Activated CD8-positive, alpha-beta memory T cell treated with anti-CD3 and anti-CD28 coated beads for 4 hours (primary cell): ENCODE measurements at places on chromosomes 12 and 14.

- DNase-seq = no peak
Measured at GRCh38 chr14:89613260-89614008, 196.4 kb upstream of the FOXN3 start.

DNA sequence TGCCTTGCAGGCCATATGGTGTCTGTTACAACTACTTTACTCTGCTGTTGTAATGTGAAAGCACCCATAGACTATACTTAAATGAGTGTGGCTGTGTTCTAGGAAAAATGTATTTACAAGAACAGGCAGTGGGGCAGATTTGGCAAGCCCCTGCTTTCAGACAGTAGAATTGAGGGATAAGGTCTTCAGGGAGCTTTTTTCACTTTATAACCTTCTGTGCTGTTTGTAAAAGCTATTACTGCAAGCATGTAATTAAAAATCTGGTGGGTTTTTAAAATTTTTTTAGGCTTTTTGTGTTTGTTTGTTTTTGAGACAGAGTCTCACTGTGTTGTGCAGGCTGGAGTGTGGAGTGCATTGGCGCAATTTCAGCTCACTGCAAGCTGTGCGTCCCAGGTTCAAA lies 73.9 kb downstream of the VEZT start:
- no peak for DNase-seq

DNA sequence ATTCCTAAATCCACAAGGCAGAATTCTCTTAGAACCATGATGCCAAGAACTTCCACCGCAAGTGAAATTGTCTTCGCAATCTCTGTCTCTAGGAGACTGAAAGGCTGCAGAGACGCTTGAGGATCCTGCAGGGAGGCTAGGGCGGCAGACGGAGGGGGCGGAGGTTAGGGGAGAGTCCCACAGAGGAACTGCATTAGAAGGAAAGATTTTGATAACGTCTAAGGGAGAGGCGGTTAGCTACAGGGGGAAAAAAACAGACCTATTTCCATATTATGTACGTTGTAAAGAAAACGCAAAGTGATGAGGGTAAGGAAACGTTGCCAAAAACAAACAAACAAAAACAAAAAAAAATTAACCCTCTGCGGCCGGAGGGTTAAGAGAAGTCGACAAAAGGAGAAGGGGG lies 595 bp downstream of the KLHL28 start:
- peak; percentile 27 for DNase-seq

- DNase-seq = no peak
Measured at GRCh38 chr14:57583396-57583795, 89.7 kb upstream of the CCDC198 start.

DNA sequence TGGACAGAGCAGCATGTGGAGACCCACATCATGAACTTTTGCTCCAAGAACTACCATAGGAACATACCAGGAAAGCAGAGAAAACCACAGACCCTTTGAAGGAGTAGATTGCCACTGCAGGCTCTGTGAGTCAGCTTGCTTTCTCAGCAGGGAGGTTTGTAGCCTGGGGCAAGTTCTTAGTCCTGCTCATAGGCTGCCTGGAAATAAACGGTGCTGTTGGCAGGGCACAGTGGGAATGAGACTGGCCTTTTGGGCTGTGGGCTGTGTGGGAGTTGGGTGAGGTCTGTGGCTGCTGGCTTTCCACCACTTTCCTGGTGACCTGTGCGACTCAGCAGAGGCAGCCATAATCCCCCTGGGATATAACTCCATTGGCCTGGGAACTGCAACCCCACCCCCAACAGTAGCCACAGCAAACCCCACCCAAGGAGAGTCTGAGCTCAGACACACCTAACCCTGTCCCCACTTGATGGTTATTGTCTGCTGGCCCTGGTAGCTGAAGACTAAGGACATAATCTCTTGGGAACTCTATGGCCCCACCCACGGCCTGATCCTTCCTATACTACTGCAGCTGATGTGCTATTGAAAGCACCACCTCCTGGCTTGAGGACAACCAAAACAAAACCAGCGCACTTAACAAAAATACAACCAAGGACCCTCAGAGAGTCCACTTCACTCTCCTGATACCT lies 192.1 kb upstream of the GARIN6 start:
- no peak for DNase-seq

GRCh38 chr12:80192087-80192486 lies 92.8 kb downstream of the OTOGL start:
- DNase-seq = no peak

DNA sequence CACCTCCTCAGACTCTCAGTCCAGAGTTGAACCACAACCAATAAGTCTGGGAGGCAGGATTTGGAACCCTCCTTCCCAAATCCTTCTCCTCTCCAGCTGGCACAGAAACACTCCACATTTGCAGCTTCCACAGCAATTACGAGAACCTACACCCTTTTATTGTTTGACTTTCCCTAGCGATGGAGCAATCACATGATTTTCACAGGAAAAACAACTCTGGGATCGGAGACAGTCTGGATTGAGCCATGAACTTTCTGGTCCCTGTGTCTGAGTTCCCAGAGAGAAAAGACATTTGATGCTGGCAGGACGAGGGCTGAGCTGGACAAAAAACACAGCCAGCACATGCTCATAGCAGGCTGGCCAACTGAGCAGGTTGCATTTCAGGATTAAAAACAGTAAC lies 49.0 kb upstream of the STON2 start:
- no peak for DNase-seq

- DNase-seq = no peak
Measured at GRCh38 chr12:70637303-70638085, at the start of gene PTPRB. TSS of gene PTPRB (minus strand) at chr12:70637429. CDS start at chr12:70637395, 34 bp downstream.

- DNase-seq = no peak
Measured at GRCh38 chr14:32087173-32087861, 10.2 kb downstream of the ARHGAP5 start.

GRCh38 chr12:118145113-118145797 lies 9.3 kb downstream of the PEBP1 start:
- DNase-seq = no peak

DNA sequence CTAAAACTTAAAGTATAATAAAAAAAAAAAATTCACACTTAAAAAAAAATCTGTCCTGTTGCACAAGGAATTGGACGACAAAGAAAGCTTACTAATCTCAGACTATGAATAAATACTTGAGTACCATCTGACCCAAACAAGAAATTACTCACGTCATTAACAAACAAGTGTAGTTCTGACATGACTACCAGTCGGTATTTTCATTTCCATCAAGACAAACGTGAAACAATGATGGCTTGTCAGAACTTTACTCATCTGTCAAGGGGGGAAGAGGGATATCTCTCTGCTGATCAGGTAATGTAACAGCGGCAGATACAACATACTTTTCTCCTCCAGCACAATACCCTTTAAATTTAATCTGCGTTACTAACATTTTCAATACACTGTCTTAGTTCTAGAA lies 78.3 kb downstream of the CDK17 start:
- DNase-seq = no peak

- no peak for DNase-seq
Measured at GRCh38 chr12:24617471-24617870, 331.4 kb downstream of the BCAT1 start.

DNA sequence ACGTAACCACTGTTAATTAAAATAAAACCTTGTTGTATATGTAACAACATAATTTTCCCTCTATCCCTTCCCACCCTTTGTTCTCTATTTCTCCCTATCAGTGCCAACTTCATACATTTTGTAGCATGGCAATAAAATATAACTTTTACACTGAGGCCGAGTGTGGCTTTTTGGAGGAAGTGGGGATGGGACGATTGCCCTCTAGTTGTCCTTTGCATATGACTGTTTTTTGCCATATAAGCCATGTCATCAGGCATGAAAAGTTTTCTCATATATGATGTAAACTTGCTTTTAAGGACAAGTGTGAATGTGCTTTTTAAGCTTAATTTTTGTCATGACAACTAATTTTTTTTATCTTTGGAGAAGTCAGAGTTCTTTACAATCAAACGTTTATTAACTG lies 6.2 kb upstream of the CCT2 start:
- DNase-seq = no peak

DNA sequence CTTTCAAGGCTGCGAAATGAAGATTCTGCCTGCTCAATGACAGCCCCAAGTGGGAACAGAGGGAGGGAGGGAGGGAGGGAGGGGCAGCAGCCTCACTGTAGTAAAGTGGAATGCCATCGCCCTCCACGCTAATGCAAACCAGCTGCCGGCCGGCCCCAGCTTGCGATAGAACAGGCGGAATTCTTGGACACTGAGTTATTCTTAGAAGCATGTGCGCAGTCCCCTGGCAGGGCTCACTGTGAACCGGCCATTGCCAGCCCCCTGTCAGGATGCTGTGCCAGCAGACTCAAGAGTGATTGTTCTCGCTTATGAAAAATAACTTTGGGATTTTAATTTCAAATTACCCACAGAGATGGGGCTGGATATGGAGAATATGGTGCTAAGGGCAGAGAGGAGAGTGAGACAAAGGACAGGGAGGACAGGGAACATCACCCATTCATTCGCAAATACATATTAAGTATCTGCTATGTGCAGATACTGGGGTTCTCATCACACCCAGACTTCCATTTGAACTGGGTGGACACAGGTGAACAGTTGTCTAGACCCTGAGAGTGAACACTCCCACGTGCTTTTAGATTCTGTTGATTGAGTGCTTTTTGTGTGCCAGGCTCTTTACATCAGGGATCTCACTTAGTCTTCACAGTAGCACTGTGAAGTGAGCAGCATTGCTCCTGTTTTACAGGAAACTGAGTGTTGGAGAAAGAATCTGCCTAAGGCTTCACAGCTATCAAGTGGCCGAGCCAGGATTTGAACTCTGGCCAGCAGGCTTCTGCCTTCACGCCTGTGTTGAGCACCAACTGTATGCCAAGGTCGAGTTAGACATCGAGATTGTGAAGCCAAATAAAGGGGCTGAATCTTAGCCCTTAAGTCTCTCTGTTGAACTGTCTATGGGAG lies 192.9 kb downstream of the C12orf75 start:
- no peak for DNase-seq

- no peak for DNase-seq
Measured at GRCh38 chr12:47799357-47799955, 20.2 kb downstream of the HDAC7 start.

GRCh38 chr14:100620255-100621100 lies 33.3 kb upstream of the BEGAIN start:
- DNase-seq = no peak

- no peak for DNase-seq
Measured at GRCh38 chr14:101004954-101005353, 101.4 kb upstream of the RTL1 start.

- no peak for DNase-seq
Measured at GRCh38 chr12:124512667-124513296, 54.6 kb downstream of the NCOR2 start.

DNA sequence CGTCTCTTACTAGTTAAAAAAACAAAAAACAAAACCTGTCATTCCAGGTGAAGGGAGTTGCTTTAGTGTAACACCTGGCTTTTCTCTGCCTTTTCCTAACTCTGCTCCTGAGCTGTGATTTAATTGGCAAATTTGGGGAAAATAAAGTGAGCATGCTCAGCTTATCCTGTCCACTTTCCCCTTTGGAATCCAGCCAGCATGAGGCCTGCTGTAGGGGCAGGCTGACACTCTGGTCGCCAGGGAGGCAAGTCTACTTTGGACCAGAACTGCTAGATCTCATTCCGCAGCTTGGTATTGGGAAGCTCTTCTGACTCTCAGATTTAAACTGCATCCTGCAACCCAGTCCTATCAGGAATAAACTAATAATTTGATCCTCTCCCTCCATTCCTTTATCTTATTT lies 30.1 kb downstream of the CDKN1B start:
- no peak for DNase-seq

DNA sequence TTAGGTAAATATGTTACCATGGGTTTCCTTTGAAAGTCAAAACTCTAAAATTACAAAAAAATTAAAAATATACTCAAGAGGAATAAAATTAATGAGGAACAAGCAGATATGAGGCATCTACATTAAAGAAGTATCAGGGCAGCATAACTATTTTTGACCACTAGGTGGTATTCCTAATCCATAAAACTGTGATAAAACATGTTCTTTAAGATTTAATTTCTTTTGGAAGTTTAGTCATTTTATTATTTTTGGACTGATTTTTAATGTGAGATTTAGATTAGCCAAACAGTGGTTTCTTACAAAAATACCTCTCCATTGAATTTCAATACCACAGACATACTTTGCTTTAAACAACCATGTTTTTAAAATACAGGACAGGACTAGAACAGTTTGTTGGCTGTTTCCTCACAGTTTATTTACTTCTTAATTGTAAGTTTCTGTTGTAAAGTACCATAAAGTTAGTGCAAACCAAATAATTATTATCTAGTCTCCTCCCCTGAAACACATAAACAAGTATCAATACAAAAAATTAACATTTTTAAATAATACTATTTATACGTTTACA lies 49.8 kb downstream of the NTS start:
- no peak for DNase-seq

DNA sequence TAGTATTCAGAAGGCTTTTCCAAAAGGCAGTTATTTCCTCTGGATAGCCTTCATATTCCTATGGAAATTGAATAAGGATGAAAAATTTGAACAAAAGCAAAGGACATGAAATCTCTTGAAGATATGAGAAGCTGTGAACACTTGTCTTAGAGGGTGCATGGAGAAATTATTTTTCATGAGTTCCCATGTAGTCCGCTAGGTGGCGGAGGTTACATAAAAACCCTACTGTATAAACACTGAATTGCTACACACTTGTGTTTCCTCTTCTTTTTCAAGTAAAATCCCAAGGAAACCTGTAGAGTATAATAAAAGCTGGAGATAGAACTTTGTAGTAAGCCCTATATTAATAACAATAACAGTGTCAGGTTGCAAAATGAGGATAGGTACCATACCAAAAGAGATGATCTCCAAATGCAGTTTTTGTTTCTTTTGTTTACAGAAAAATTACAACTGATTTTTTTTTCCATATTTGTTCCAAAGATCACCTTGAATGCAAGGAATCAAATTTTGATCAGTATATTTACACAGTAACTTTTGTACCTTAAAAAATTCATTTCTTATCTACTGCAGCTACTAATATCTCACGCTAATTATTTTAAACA lies 37.8 kb upstream of the OR4E1 start:
- DNase-seq = no peak

- no peak for DNase-seq
Measured at GRCh38 chr12:1204581-1205121, 213.6 kb downstream of the ERC1 start.

DNA sequence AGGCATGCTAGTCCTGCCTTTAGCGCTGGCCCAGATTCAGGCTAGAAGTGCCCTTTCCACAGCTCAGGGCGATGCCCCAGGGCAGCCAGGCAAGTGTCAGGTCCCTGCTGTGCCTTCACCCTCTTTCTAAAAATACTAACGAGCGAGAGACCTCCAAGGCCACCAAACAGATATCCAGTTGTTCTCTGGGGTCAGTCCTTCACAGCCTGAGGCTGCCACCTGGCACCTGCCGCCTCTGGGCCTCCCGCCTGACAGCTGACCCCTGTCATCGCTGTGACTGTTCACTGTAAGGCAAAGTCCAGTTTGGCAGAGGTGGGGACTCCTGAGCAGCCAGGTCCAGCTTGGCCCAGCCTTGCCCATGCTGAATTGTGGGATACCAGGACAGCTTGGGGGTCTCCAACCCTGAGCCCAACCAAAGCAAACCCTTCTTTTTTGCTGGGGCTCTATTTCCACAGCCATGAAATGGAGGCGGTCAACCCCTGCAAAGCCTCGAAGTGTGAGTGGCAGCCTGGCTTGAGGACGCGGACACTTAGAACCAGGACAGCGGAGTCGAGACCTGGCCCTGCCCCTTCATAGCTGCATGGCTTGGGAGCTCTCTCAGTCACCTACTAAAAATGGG lies 79.9 kb downstream of the NINJ2 start:
- no peak for DNase-seq

- no peak for DNase-seq
Measured at GRCh38 chr12:113398346-113399290, 5.1 kb downstream of the SDS start.
